ENCODE measurements at places on chromosomes 2 and 18. TPM values are rescaled to one million over a fixed set of nuclear protein-coding genes. Genes with fewer than 3 reads are reported as not detected.

DNA sequence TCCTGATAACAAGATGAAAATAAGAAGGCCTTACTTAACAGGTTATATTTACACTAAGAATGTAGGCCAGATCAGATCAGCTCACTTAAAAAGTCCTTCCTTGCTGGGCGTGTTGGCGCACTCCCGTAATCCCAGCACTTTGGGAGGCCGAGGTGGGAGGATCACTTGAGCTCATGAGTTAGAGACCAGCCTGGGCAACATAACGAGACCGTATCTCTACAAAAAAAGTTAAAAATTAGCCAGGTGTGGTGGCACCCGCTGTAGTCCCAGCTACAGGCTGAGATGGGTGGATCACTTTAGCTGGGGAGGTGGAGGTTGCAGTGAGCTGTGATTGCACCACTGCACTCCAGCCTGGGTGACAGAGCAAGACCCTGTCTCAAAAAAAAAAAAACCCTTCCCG lies 53.2 kb upstream of the SOS1 start:
- DNase-seq, result no peak
- no peaks in the 10 kb centered on the region for H3K36me3 ChIP-seq
- H3K4me3 ChIP-seq, result no peak overlapping the region

- no peak overlapping the region for H3K27ac ChIP-seq
- DNase-seq, result no peak
- H3K4me3 ChIP-seq, result no peak overlapping the region
These were observed 318.8 kb downstream of the ZEB2 start for GRCh38 chr2:144201126-144201525.

- H3K4me3 ChIP-seq, result no peak overlapping the region
- H3K4me1 ChIP-seq, result no peaks in the 10 kb centered on the region
- H3K36me3 ChIP-seq, result no peaks in the 10 kb centered on the region
- no peak overlapping the region for H3K27ac ChIP-seq
- no peak for DNase-seq
These were observed 81.2 kb downstream of the ZCCHC2 start for GRCh38 chr18:62603979-62604378.

DNA sequence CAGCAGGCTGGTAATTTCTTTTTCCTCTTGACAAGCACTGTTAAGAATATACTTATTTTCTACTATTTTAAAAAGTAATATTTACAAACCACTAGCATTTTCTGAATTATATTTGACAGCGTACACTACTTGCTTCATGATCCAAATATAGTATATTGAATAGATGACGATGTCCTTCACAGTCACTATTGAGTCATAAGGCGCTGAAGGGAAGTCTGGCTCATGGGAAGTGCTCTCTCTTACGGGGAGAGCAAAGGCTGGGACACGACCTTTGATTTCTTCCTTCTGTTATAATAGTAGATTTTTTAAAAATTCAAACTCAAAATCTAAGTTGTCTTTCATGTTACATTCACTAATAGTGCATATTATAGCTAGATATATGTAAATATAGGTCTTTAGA lies 357.1 kb downstream of the SOCS6 start:
- DNase-seq, result no peak
- no peaks in the 10 kb centered on the region for H3K4me1 ChIP-seq
- H3K36me3 ChIP-seq, result no peaks in the 10 kb centered on the region
- H3K4me3 ChIP-seq, result no peak overlapping the region

Gene METTL5
- 81.2 TPM for total RNA-seq
